CD8-positive, alpha-beta memory T cell (primary cell): ENCODE measurements at places on chromosomes 11 and 22. TPM values are rescaled to one million over a fixed set of nuclear protein-coding genes. Genes with fewer than 3 reads are reported as not detected.

TNNT3 gene
- 1.4 TPM for total RNA-seq

DGCR6L gene
- 48.4 TPM for total RNA-seq

APOL5 gene
- not detected for total RNA-seq

MYRF gene
- total RNA-seq, result 0.70 TPM

CREB3L1 gene
- not detected for total RNA-seq

KDM4D gene
- 1.8 TPM for total RNA-seq

DCHS1 gene
- total RNA-seq, result 0.89 TPM

TP53AIP1 gene
- total RNA-seq, result not detected

KDM2A gene
- 101 TPM for total RNA-seq

OR10G8 gene
- total RNA-seq, result not detected

MUC6 gene
- not detected for total RNA-seq

OR9G1 gene
- total RNA-seq, result not detected

NFAM1 gene
- 0.31 TPM for total RNA-seq

RFPL3 gene
- not detected for total RNA-seq

FZD4 gene
- total RNA-seq, result 0.07 TPM

IGSF9B gene
- total RNA-seq, result 12.2 TPM

SMIM35 gene
- 0.40 TPM for total RNA-seq

CD82 gene
- 388 TPM for total RNA-seq

HEPHL1 gene
- total RNA-seq, result not detected

MEI1 gene
- total RNA-seq, result 33.9 TPM

CSF2RB gene
- 0.13 TPM for total RNA-seq

MRPL23 gene
- total RNA-seq, result 127 TPM

OR5M3 gene
- total RNA-seq, result not detected

TMPRSS6 gene
- 0.68 TPM for total RNA-seq

SLC22A9 gene
- total RNA-seq, result not detected

KRTAP5-7 gene
- not detected for total RNA-seq

DNAJB7 gene
- not detected for total RNA-seq
